NCI-H446 treated with DMSO at 0.1 percent for 48 hours (cell line): ENCODE measurements at places on chromosomes 5 and 9.
A peak's percentile ranks its signal among the peaks of the same experiment; 100 is the strongest.

DNA sequence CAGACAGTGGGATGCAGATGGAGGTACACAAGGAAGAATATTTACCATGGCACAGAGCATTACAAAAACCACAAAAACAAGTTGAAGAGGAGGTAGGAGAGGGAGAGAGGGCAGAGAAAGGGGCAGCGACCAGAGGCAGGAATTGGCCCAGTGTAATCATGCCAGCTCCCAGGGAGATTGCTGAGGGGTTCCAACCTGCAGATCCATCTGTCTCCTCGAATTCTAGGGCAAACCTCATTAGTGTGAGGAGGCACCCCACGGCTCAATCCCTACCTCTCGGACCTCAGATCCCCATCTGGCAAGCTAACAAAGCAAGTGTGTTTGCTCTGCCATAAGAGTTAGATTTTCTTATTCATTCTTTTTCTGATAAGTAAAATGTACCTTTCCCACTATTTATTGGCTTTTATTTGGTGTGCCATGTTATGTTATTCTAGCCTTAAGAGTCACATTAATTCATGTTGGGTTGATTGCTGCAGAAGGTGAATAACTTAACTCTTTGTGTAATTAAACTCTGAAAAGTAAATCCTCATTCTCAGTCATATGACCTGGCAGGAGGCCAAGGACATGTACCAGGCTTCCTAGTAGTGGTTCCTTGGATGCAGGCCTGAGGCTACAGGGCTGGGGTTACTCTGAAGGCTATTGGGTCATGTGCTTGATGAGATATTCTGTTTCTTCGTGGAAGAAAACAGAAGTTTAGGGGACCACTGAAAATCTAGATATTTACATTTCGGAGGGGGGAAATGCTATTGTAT lies 315.2 kb upstream of the ATP10B start:
- peak; percentile 92 for DNase-seq

DNA sequence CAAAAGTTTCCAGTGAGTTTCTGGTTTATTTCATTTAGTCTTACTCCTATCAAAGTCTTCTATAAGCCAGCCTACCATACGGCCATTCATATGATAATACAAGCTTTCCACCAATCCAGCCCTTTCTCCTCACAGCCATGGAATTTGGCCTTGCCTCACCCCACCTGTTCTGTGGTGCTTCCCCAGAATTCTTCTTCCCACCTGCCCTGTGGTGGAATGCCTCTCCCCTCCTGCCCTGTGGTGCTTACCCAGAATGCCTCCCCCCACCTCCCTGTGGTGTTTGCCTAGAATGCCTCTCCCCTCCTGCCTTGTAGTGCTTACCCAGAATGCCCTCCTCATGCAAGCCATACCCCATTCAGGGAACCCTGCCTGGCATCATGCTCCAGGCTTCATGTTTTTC lies 90.3 kb upstream of the APC start:
- no peak for DNase-seq

- no peak for DNase-seq
Measured at GRCh38 chr5:138600446-138600845, 25.2 kb upstream of the HSPA9 start.

DNA sequence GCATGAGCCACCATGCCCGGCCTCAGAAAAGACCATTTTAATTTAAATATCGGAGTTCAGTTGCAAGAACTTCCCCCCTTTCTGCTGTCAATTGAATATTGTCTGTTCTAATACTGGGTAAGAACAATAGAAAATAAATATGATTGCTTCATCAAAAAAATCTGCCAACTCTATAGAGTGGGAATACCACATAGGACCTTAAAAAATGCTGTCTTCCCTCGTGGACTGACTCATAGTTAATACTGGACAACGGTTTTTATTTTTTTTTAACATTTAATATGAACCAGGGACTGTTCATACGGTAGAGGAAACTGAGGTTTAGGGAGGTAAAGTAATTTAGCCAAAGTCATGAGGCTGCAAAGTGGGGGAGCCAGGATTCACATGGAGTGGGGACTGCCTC lies 9.7 kb downstream of the ZNF462 start:
- no peak for DNase-seq

GRCh38 chr9:135815830-135816650 lies 91.3 kb downstream of the CAMSAP1 start:
- DNase-seq: no peak

DNA sequence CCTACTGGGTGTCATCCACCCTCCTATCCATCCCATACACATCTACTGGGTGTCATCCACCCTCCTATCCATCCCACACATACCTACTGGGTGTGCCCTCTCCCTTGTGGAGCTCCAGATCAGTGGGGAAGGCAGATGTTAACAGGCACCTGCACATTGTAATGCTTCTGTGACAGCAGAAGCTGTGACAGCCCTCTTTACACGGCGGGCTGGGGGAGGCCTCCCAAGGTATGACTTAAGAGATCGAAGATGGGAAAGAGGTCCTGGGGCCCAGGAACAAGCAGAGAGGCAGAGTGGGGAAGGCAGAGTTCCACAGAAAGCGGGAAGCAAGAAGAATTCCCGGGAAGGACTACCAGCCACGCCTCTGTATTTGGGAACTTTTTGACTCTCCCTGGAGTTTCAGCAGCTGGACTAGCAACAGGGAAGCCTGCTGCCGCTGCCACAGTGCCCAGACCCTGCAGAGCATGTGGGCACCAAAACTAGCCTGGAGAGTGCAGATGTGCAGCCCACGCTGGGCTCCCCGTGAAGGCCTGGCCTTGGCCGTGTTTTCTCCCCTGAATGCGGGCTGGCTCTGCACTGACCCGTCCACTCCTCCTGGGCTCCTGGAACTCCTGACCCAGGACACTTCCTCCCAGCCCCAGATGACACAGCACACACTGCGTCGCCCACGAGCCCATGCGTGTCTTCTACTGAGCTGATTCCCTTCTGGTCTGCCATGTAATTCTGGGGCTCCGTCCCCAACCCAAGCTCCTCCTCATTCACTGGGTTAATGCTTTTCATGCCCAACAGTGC lies 9.3 kb downstream of the TOR1A start:
- DNase-seq: no peak

DNA sequence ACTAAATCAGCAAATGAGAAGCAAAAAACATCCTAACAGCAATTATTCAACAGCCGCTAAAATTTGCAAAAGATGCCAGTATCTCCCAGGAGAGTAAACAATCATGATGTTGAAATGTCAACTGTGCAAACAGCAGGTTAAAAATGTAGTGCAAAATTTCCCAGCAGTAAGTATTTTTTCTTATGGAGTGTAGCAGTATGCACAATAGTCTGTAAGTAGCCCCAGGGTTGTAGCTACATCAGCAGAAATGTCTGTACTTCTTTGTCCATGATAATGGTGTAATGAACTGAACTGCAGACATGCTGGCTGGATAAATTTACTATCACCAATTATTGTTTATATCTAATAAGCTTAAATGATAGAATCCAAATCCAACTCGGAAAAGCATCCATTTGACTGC lies 31.4 kb downstream of the GRIN3A start:
- no peak for DNase-seq

DNA sequence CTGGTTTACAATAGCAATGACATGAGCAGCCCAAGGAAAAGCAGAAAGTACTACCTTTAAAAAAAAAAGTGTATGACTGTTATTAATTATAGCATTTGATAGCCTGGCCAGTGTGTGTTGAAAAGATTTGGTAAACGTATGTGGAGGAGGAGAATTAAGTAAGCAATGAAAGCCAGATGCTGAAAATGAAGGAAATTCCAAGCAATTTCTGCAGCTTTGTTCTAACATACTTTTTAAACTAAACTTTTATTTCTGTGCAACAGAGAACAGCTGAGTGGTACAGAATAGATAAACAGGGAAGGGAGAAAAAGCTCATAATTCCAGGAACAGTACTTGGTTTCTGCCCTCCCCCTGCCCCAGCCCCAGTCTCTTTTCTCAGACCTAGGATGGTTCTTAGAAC lies 252.6 kb downstream of the ADAMTSL1 start:
- no peak for DNase-seq
